ENCODE measurements at places on chromosomes 13 and 19.

GRCh38 chr19:31448221-31448657 lies 99.0 kb upstream of the TSHZ3 start:
- DNase-seq, result peak; percentile 89

DNA sequence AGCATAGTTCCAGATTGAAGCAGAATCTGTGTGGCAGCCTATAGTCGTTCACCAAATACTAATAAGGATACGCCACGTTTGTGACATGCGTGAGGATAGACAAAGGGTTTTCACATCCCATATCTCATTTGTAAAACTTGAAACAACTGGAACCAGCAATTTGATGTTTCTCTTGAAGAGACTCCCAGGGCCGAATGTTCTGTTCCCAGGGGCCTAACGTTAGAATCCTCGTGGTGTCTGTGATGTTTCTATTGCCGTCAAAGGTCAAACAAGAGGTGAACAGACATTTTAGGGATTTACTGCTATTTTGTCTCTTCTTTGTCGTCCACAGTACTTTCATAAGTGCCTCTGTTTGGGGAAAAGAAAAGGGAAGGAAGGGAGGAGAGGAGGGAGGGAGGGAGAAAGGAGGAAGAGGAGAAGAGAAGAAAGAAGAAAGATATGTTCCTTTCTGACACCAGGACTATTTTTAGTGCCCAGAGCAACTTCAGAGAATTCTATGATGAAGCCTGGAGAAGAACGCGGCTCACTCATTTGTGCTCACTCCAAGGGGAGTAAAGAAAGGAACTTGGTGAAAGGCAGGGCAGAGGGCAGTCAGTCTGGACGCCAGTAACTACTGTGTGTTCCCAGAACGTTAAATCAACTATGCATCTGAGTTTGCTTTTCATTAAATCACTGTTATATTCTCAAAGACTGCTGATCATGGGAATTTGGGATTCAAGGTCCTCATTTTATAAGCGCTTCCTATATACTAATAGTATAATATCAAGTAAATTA lies 154.5 kb downstream of the DCT start:
- DNase-seq, result no peak

GRCh38 chr13:101394605-101395004 lies 21.7 kb downstream of the NALCN start:
- DNase-seq, result no peak

GRCh38 chr19:47512183-47512947 lies 2.5 kb downstream of the NAPA start:
- peak; percentile 52 for DNase-seq

DNA sequence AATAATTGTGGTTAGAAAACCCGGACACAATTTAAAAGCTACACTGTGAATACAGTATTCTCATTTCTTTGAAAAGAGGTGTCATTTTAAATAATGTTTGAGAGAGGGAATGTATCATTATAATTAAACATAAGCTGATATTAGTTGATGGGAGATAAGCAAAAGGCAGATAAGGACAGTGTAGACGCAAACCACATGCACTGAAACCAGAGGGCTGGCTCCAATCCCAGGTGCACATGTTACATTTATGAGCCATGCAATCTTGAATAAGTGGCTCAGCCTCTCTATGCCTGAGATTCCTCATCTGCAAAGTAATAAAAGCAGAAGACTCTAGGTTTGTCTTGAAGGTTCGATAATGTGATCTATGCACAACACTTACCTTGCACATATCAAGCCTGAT lies 238.7 kb downstream of the EFNB2 start:
- no peak for DNase-seq

GRCh38 chr19:5193192-5193591 lies 147.4 kb downstream of the PTPRS start:
- DNase-seq, result no peak

DNA sequence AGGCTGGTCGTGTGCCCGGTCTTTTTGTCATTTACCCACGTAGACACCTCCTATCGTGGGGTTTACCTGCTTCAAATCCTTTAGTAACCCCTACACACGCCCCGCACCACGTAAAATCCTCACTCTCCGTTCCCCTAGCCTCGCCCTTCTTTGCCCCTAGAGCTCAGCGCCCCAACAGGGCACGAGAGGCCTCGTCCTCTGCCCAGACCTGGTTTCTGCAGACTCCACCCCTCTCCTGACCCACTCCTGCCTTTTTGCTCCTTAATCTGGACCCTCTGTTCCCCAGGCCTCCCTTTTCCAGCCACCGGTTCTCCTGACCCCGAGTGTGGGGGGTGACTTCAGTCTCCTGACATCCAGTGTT lies 412 bp downstream of the ZNF528 start:
- DNase-seq, result peak; percentile 1

DNA sequence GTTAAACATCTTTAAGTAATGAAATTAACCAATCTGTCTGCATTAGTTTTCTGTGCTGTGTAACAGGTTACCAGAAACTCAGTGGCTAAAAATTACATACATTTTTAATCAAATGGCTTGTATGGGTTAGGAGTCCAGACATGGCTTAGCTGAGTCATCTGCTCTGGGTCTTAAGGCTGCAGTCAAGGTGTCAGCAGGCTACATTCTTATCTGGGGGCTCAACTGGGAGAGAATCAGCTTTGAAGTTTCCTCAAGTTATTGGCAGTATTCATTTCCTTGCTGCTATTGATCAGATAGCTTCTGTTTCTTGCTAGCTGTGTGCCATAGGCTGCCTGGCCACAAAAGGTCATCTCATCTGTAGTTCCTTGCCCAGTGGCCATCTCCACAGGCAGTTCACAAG lies 1163.0 kb downstream of the DIAPH3 start:
- DNase-seq, result no peak

GRCh38 chr19:7340959-7341837 lies 7.5 kb upstream of the ARHGEF18 start:
- DNase-seq, result peak; percentile 64

- DNase-seq, result no peak
Measured at GRCh38 chr19:31351855-31352195, 2.6 kb upstream of the TSHZ3 start.

DNA sequence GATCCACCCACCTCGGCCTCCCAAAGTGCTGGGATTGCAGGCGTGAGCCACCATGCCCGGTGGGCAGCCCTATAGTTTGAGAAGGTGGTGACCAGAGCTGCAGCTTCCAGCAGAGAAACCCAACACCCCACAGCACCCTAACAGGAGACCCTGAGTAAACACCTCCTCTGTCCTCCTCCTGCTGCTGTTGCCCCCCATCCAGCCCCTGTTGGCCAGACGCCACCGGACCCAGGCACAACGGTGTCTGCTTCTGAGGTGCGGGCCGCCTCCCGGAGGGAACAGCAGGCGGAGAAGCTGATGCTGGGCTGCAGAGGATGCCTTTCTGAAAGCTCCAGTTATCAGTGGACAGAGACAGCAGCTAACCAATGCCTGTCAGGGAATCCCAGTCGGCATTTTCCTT lies 175.5 kb downstream of the COL4A1 start:
- DNase-seq, result no peak

DNA sequence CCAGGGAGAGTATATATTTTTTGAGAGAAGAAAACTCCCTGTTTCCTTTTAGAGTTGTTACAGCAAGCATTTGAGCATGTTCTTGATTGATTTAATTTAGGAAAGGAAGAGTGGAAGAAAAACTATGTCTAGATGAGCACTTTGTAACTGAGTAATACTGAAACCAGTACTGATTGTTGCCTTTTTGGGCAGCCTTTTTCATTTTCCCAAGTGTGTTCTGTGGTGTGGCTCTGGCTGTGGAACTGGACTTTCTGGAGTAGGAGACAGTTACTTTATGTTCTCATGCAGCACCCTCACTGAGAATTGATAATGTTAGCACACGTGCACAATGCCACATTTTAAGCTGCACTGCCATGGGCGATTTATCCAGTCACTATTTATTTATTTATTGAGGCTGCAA lies 211.5 kb downstream of the LMO7 start:
- no peak for DNase-seq

DNA sequence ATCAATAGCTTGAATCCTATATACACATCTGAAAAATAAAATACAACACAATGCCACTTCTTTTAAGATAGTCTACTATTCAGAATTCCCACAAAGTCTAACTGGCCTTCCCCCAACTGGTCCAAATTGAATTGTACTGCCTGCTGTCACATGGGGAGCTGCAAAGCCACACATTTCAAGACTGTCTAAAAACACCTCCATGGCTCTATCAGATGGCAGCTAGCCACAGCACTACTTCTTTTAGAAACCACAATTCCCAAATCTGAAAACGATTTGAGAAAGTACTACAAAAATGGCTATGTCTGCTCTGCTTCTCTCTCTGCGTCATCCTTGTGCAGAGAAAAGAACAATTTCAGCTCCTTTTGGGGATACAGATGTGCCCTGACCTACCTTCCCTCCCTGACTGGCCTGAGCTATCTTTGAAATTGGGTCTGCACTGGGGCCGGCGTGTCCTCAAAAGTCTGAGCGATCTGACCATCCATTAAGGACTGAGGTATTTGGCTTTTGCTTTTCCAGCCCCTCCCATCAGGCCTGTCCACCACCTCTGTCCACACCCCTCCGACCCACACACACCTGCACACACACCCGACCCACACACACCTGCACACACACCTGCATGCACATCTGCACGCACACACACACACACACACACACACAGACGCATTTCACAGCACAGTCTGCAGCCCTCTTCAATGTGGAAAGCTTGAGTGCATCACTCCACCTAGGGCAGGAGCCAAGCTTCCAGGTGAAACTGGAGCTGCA lies 68.6 kb upstream of the IPO5 start:
- DNase-seq, result no peak

DNA sequence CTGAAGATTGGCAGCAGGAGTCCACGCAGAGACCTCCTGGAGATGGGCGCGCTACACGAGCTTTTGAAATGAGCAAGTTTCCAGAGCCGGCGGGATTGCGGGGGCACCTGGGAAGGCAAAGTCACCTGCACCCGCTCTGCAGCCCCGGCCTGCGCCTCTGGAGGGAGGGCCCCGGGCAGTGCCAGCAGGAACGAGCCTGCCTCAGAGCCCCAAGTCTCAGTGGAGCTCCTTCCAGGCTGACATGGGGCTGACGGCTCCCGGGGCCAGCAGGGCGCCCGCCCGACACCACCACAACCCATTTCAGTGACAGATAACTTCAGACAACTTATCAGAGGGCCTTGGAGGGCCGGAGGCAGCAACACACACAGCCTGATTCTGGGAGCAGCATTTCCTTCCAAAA lies 45.0 kb downstream of the RASA3 start:
- no peak for DNase-seq

DNA sequence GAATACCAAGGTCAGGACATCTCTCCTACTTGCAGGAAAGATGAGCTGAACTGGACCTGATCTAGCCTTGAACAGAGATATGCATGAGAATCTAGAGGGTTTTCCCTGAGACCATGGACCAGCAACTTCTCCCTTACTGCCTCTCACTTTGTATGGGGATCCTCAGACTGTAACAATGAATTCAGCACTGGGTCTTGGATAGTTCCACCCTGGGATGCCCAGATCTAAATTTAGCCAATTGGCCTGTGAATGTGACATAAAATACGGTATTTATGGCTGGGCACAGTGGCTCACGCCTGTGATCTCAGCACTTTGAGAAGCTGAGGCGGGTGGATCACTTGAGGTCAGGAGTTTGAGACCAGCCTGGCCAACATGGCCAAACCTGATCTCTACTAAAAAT lies 15.3 kb upstream of the LILRA2 start:
- no peak for DNase-seq

- DNase-seq, result no peak
Measured at GRCh38 chr13:99709134-99709533, 207.9 kb downstream of the TM9SF2 start.

GRCh38 chr19:45670670-45671453 lies 2.8 kb downstream of the GIPR start:
- DNase-seq, result peak; percentile 72

GRCh38 chr19:12669270-12670158 lies 2.9 kb downstream of the WDR83 start:
- peak; percentile 85 for DNase-seq

GRCh38 chr13:80054806-80055205 lies 286.1 kb downstream of the SPRY2 start:
- DNase-seq, result peak; percentile 73

DNA sequence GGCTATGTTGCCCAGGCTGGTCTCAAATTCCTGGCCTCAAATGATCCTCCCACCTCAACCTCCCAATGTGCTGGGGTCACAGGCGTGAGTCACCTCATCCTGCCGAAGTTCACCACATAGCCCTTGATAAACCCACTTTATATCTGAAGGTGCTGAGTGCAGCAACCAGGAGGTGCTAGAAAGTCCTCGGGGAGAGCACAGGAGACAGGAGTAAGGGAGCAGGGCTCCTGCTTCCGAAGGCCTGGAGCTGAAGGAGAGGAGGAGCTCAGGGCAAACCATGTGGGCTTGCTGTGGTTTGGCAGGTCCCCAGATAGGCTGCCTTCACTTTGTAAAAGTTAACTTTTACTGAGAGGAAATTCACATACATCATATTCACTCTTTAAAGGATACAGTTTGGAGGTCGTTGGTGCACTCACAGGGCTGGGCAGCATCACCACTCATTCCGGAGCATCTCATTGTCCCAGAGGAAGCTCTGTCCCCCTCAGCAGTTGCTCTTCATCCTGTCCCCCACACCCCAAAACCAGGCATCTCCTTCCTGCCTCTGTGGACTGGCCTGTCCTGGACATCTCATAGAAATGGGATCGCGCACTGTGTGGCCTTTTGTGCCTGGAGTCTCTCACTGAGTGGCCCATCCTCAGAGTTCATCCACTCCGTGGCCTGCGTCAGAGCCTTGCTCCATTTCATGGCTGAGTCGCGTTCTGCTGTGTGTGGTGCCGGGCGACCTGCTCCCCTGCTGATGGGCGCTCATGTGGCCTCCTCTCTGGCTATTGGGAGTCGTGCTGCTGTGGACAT lies 49.5 kb downstream of the KDM4B start:
- peak; percentile 65 for DNase-seq

DNA sequence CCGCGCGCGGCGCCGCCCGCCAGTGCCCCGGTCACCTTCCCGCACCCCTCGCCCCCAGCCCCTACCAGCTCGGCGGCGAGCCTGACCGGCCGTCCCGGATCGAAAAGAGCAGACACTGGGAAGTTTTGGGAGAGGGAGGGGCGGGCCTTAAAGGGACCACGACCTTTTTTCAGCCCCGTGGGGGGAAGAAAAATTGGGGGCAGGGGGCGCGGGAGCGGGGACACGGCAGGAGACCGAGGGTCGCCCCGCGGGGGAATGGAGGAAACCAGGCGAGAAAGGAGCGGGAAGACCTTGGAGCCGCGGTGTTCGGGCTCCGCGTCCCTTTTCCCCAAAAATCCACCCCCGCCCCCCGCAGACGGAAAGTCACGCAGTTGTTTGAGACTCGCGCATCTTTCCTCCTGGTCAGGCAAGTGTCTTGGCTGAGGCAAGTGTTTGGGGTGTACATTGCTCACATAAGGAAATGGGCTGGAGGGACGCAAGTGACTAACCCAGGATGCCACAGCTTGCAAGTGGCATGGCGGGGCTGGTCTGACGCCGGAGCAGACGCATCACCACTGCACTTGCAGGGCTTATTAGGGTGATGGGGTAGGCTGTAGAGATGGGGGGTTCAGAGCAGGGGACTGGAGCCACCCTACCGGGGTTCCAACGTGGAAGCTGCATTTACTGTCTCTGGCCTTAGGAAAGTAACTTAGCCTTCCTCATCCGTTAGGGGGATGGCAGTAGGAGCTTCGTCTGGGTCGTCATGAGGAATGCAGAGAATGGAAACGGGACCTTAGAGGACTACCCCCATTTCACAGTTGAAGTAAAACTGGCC lies 2.7 kb upstream of the HNRNPL start:
- peak; percentile 79 for DNase-seq
